ENCODE measurements at places on chromosomes 4 and X.

DNA sequence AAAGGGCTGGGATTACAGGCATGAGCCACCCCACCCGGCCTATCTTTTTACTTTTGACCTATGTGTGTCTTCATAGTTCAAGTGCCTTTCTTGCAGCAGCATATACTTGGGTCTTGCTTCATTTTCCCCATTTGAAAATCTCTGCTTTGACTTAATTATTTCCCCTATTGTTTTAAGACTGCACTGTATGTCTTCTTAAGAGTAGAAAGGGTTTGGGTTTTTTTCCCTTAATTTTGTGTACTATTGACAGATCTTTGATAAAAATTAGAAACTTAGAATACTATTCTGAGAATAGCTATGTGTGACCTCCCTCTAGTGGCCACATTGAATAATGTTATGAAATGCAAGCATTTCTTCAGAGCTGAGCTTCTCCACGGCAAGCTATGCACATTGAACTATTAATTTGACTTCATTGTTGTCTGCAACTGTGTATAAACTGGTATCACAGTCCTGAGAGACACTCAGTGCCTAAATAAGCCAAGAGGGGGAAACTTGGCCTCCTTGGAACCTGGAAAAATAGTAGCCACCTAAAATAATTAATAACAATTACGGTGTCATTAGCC, 8.7 kb upstream of the SLC25A4 start:
- peak; percentile 48 for DNase-seq

GRCh38 chr4:63296773-63297172, 1112.5 kb downstream of the TECRL start:
- no peak for DNase-seq

DNA sequence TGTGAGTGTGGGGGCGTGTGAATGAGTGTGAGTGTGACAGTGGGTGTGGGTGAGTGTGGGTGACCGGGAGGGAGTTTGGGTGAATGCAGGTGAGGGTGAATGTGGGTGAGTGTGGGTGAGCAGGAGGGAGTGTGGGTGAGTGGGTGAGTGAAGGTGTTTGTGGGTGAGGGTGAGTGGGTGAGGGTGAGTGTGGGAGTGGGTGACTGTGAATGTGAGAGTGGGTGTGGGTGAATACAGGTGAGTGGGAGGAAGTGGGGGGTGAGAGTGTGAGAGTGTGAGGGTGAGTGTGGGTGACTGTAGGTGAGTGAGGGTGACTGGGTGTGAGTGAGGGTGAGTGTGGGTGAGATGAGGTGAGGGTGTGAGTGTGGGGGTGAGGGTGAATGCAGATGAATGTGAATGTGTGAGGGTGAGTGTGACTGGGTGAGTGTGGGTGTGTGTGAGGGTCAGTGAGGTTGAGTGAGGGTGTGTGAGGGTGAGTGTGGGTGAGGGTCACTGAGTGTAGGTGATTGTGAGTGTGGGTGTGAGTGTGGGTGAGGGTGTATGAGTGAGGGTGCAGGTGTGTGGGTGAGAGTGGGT, 1677.3 kb upstream of the TENM3 start:
- DNase-seq = no peak

DNA sequence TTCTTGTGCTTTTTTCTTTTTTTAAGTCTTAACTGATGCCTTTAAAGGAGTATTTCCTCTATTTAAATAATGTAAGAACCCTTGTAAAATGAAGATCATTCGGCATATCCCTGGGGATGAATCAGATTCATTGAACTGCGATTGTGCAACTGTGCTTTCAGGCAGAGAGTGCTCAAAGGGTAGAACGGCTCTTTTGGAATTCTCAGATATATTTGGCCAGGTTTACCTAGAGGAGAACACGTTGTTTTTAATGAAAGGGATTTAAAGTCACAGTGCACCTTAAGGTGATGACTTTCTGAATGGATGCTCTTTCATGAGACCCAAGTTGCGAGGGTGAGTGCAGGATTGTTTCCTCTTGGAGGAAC, 51.6 kb upstream of the ELOVL6 start:
- DNase-seq = no peak

- no peak for DNase-seq
Observed at GRCh38 chrX:790041-790506, 159.5 kb downstream of the SHOX start.

DNA sequence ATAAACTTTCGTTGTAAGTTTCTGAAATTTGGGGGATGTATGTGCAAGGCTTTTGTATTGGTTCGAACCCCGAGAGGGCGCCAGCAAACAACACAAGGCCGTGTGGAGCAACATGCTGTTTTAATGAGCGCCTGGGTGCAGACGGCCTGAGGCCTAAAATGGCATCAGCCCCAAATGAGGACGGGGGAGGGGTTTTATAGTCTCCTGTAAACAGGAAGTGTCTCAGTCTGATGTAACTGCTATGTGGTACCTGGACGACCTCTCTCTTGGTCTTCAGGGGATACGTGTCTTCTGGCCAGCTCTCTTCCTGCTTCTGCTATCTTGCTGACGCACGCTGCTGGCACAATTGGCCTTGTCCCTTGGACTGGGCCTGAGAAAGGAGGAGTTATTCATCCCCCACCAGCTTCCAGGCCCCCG, 1348.0 kb downstream of the ADGRL3 start:
- DNase-seq = no peak

DNA sequence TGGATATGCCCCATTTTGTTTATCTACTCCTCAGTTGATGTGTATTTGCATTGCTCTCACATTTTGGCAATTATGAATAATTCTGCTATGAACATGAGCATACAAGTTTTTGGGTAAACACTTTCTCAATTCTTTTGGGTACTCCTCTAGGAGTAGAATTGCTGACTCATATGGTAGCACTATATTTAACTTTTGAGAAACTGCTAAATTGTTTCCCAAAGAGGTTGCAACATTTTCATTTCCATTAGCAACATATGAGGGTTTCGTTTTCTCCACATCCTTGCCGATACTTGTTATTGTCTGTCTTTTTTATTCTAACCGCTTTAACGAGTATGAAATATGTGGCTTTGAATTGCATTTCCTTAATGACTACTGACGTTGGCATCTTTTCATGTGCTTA, 185.4 kb downstream of the TSPAN5 start:
- no peak for DNase-seq

DNA sequence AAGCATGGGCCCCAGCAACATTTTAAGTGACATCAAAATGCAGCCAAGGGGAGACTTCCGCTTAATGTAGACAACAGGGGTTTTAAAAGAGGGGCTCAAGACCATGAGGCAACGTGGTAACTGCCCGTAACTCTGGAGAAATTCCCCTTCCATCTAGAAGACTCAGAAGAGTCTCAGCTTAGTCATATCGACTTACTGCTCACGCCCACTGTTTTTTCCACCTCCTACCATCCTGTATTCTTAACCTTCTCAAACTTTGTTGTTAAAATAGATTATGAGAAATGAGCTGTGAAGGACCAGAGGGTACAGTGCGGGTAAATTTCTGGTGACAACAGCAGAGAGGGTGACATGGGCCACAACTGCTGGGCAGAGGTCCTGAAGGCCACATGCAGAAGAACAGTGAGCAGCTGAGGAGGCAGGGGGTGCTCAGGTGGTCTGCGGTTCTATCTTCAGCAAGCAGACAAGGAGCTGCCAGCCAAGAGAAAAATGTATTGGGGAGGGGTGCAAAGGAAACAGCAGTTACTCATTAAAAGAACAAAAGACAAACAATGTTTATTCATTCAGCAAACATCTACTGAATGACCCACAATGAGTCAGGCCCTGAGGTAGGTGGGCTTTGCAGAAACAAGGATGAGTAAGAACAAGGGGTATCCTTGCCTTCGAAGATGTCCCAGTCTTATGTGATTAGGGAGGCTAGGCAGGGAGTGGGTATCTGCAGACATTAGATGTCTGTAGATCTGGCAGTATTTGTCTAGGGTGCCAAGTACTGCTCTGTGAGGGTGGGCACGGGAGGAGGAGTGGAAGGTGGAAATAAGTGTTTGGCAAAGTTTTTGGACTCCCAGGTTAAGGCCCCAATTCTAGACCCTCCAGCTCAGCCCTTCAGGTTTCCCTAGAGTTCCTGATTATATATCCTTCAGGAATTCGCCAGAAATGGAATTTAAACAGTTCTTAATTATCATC, 175.3 kb downstream of the TSPAN5 start:
- no peak for DNase-seq

- no peak for DNase-seq
Observed at GRCh38 chr4:38004887-38005286, 44.7 kb downstream of the PTTG2 start.

DNA sequence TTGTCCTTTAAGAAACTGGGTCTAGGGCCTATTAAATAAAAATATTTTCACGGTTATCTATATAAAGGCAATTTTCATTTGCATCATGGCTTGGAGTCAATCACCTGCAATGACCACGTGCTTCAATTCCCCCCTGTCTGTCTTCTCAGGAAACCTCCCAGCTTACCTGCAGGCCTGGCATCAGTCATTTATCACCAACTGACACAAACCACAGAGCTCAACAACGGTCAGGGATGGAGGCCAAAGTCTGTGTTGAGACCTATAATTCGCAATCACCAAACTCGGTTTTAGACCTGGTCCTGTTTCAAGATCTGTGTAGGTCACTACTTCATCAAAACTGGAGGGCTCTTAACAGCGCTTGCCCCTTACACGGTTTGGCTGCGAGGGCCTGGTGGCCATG, 1.9 kb downstream of the SLC9A7 start:
- no peak for DNase-seq

- no peak for DNase-seq
Observed at GRCh38 chr4:88017516-88018297, 10.3 kb downstream of the PKD2 start.

- DNase-seq = no peak
Observed at GRCh38 chrX:13369256-13370030, 49.6 kb upstream of the ATXN3L start.

DNA sequence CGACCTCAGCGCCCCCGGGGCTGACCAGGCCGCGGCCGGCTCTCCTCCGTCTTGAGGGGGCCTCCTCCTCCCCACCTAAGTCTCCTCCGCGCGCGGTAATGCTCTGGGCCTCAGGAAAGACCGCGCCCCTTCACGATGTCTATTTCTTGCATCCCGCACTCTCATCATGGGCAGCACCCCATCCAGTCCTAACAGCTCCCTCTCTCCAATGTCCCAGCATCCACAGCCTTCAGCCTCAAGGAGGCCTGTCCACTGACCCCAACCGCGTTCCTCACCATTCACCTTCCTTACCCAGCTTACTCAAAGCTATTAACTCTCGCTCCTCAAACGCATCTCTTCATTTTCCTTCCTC, 77.5 kb downstream of the MAGED4 start:
- no peak for DNase-seq

GRCh38 chr4:140626661-140627376, 58.1 kb upstream of the UCP1 start:
- DNase-seq = no peak

GRCh38 chr4:45119376-45119775, 393.0 kb upstream of the GNPDA2 start:
- DNase-seq = no peak

- no peak for DNase-seq
Observed at GRCh38 chr4:38226170-38226569, 266.0 kb downstream of the PTTG2 start.

GRCh38 chrX:13142891-13143290, 98.5 kb upstream of the FAM9C start:
- DNase-seq = no peak

DNA sequence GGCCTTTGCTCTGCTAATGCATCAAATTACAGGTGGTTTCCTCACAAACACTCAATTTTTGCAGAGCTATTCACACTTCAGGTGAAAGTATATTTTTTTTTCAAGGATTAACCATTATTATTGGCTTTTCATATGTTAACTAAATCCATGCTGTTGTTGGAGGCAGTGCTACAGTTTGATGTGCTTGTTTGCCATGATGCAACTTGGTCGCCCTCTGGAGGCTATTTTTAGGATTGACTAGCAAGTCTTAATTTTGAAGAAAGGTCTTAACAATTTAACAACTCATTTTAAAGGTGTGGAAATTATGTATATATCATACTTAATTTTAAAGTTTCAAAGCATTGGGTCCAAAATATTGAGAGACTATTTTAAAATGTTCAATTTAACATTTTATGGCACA, 168.8 kb upstream of the FAM47A start:
- DNase-seq = no peak

DNA sequence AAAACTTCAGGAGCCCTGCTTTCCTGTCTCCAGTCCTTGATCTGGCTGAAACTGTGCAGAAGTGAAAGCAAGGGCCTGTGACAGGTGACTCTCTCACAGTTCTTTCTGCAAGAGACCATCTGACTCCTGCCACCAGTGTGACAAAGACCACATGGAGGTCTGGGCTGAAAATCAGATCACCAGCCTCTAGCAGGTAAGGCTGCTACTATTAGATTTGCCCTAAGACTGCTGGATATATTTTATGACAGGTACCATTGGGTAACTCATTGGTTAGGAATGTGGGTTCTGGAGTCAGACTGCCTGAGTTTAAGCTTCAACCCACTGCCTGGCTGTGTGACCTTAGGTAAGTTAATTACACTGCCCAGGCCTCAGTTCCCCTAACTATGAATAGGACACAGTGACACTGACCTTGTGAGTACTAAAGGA, 163.3 kb upstream of the SLC7A11 start:
- DNase-seq = no peak

DNA sequence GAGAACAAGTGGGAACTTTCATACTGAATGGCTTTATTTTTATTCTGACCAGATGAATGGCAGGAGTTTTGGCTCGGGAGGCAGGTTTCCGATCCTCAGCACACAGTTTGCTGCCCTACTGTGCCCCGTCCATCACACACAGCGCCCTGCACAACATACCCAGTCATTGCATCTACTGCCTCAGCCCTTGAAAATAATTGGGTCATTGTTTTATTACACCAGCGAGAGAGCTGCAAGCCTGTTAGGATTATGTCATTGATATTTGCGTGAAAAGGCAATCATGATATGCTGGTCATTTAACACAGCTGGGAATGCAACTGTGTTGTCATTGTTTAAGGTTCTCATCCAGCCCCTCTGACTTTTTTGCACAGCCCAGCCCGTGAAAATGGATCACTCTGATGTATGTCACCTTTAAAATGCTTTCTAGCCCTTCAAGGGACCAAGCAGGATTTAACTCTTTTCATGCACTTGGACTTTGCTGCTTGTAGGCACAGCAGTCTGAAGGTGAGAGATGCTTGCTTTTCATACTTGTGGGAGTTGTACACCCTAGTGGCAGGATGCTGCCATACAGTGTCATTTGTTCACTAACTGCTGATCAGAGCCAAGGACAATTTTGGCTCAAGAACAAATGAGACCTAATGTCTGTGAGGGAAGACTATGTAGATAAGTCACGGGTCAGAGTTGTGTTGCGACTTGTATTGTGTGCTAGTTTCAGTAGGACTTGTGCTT, 62.3 kb downstream of the RTL9 start:
- DNase-seq = no peak

DNA sequence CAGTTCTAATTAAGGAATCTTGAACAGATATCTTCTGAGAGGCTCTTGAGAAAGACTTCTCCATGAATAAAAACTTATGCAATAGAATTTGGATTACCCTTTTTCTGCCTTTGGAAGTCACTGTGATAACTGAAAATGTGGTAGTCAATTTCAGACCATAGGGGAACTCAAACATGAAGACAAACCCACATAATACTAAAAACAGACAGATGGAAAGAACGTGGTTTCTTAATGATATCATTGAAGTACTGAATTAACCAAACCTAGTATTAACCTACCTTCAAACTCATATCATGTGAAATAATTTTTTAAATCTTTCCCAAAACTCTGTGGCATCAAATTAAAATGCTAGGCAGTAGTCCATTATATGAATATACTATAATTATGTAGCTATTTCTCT, 153.5 kb downstream of the CAMK2D start:
- no peak for DNase-seq
